ENCODE measurements at places on chromosomes 1 and 21.

DNA sequence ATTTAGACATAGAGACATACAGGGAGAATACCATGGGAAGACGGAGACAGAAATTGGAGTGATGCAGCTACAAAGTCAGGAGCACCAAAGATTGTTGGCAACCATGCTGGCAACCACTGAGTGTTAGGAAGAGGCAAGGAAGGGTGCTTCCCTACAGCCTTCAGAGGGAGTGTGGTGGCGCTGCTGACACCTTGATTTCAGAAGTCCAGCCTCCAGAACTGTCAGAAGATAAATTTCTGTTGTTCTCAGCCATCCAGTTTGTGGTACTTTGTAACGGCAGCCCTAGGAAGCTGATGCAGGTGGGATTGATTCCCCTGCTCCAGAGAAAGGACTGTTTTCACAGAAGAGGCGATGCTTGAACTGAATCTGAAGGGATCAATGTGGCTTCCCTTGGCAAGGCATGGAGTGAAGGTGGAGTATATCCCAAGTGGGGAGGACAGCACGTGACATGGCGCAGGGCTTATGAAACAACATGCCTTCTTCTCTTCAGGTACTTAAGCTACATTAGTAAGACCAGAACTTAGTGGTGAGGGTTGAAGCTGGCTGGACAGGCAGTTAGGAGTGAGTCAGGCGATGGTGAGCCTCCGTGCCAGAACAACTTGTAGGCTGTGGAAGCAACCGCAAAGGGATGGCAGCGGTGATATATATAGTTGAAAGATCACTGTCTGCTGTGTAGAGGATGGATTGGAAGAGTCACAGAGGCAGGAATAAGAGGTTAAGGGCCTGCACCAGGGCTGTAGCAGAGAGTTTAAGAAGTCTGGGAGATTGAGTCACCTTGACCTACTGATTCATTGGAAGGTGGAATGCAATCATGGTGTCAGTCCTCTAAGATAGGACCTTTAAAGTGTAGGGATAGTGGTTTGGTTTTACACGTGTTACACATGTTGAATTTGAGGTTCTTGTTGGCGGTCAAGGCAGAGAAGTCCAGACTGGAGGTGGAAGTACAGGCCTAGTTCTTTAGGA, 2.1 kb downstream of the LEPR start:
- DNase-seq: no peak

DNA sequence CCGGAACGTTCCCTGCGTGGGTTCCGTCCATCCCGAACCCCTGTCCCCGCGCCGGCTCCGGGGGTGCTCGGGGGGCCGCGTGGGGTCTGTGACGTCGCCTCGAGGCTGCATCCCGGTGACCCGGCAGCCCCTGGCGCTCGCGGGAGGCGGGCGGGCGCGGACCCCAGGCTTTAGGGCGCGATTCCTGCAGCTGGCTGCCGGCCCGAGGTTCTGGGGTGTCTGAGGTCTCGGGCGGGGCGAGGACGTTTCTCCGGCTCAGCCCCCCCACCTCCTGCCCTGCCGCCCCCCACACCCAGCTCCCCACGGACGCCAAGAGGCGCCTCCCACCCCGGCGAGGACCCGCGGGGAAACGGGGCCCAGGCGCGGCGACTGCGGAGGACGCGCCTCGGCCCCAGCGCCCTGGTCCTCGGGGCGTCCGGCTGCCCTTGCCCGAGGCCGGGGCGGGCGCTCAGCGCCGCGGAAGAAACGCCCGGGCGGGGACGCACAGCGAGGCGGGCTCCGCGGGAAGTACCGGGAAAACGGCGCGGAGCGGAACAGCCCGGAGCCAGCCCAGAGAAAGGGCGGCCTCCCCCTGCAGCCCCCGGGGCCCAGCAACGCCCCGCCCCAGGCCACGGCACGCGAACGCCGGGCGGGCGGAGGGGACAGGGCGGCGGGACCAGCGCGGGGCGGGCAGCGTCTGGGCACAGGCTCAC, 1.3 kb upstream of the PCBP3 start:
- no peak for DNase-seq

GRCh38 chr1:184509105-184509504, 122.3 kb downstream of the C1orf21 start:
- DNase-seq: no peak

GRCh38 chr21:31220575-31220974, 123.5 kb downstream of the TIAM1 start:
- no peak for DNase-seq

- peak; percentile 77 for DNase-seq
Measured at GRCh38 chr1:67682659-67683197, 2.3 kb upstream of the GADD45A start.

GRCh38 chr1:59731591-59731990, 83.2 kb upstream of the HOOK1 start:
- DNase-seq: no peak

- no peak for DNase-seq
Measured at GRCh38 chr1:19400875-19401534, 84.3 kb downstream of the CAPZB start.

- no peak for DNase-seq
Measured at GRCh38 chr21:17779496-17779895, 39.7 kb downstream of the C21orf91 start.

DNA sequence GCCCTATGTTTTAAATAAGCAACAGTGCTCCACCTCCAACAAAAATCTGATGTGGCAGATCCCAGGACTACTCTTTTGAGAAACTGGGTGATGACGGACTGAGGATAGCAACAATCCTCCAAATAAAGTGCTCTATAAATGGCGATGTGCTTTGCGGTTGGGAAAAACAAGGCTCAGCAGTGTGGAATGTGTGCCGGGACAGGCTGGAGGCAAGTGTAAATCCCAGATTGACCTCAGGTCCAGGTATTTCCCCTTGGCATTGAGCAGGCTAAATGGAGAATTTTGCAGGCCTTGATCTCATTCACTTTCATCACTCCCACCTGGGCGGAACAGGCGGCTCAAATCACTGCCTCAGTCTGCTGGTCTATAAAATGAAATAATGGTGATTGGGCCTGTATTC, 35.1 kb downstream of the LRRC42 start:
- DNase-seq: no peak

All from amniotic stem cell (primary cell).